ENCODE measurements at places on chromosomes 5 and 9. TPM values are rescaled to one million over a fixed set of nuclear protein-coding genes. Genes with fewer than 3 reads are reported as not detected.

The ACSL6 gene
- 1.1 TPM for total RNA-seq

The CENPH gene
- total RNA-seq, result 1.1 TPM

The GABRG2 gene
- total RNA-seq, result 0.35 TPM

The FRRS1L gene
- 0.63 TPM for total RNA-seq

The C8G gene
- 0.87 TPM for total RNA-seq

The PAPPA gene
- total RNA-seq, result 0.20 TPM

The FAM78A gene
- 0.47 TPM for total RNA-seq

The FOXD4L3 gene
- 0.12 TPM for total RNA-seq

The FCHSD1 gene
- total RNA-seq, result 9.5 TPM

The TMEM267 gene
- total RNA-seq, result 4.3 TPM

The CDH9 gene
- not detected for total RNA-seq

The MEIKIN gene
- total RNA-seq, result not detected

The PPP1R26 gene
- 11.4 TPM for total RNA-seq

The PCDHGB6 gene
- total RNA-seq, result 2.2 TPM

The TMEM38B gene
- total RNA-seq, result 4.7 TPM

The GFI1B gene
- not detected for total RNA-seq

The FOXI1 gene
- total RNA-seq, result not detected

The SKP1 gene
- 118 TPM for total RNA-seq

The TMC1 gene
- not detected for total RNA-seq

The CDK7 gene
- total RNA-seq, result 6.2 TPM

The PTGR1 gene
- total RNA-seq, result 7.6 TPM

The SLCO6A1 gene
- total RNA-seq, result not detected

The MARCOL gene
- not detected for total RNA-seq

The RABGAP1 gene
- total RNA-seq, result 19.4 TPM
